Stimulated activated CD4-positive, alpha-beta T cell treated with anti-CD3 and anti-CD28 coated beads, Interleukin-15, amount 100 ng/mL, for 1 hour (primary cell): ENCODE measurements at places on chromosomes 1 and 21.

- DNase-seq = no peak
Measured at GRCh38 chr1:20261095-20261494, 29.6 kb upstream of the VWA5B1 start.

DNA sequence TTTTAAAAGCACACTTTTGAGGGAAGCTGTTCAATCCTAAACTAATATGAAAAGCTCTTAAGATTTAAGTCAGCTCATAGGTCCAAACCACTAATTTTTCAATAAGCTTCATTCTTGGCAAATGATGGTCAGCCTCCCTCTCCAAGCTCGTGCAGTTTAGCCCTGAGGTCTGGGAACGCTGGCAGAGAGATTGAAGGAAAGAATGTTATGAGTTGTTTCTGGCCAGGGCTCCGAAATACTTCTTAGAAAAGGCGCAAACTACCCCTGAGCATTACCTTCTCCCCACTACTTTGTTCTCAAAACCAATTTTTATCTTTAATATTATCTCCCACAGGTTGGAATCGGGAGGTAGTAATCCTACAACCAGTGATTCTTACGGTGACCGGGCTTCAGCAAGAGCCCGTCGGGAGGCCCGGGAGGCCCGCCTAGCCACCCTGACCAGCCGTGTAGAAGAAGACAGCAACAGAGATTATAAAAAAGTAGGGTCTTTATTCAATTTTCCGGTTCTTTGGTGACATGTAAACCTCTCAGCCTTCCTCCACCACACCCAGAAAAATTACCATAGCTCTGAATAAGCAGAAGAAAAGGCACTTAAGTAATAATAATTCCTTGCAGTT is 147.7 kb downstream of the SYT2 start:
- no peak for DNase-seq

- no peak for DNase-seq
Measured at GRCh38 chr1:45493116-45493697, 2.2 kb upstream of the TESK2 start.

- no peak for DNase-seq
Measured at GRCh38 chr1:106600626-106601025, 455.8 kb upstream of the PRMT6 start.

- DNase-seq = no peak
Measured at GRCh38 chr1:8358897-8359616, 41.1 kb downstream of the SLC45A1 start.

DNA sequence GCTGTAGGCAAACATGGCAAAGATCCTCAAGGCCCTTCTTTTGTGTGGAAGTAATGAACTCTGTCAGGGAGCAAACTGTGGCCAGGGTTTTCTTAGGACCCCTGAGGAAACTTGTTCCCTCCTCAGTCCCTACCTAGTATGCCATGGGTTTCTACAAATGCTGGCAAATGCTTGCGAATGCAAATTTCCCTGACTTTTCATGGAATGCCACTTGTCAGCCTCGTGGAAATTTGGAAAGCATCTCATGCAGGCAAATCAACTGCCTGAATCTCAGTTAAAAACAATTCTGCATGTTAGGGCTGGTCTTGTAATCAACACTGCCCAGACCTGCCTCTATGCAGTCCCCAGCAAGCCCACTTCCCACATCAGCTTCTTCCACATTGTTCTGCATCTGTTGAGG is 334.9 kb upstream of the AJAP1 start:
- no peak for DNase-seq

DNA sequence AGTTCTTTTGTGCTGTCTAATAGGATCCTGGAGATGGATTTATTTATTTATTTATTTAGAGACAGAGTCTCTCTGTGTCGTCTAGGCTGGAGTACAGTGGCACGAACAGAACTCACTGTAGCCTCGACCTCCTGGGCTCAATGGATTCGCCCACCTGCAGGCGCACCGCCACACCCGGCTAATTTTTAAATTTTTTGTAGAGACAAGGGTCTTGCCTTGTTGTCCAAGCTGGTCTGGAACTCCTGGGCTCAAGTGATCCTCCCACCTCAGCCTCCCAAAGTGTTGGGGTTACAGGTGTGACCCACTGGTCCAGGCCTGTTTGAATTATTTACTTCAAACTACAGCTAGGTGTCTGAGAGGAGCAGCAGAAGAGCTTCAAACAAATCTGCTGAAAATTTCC is 9.6 kb upstream of the SPEN start:
- no peak for DNase-seq

- DNase-seq = no peak
Measured at GRCh38 chr1:94808669-94809068, 11.5 kb upstream of the SLC44A3 start.

- no peak for DNase-seq
Measured at GRCh38 chr1:85581802-85582686, 1.5 kb downstream of the CCN1 start.

DNA sequence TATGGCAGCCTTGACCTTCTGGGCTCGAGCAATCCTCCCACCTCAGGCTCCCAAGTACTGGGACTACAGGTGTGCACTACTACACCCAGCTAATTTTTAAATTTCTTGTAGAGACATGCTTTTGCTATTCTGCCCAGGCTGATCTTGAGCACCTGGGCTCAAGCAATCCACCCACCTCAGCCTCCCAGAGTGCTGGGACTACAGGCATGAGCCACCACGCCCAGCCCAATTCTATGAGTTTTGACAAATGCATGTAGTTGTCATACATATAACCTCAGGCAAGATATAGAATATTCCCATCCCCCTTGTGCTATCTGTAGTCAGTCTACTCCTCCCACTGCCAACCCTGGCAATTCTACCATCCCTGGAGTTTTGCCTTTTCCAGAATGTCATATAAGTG is 38.7 kb upstream of the TTC22 start:
- no peak for DNase-seq

DNA sequence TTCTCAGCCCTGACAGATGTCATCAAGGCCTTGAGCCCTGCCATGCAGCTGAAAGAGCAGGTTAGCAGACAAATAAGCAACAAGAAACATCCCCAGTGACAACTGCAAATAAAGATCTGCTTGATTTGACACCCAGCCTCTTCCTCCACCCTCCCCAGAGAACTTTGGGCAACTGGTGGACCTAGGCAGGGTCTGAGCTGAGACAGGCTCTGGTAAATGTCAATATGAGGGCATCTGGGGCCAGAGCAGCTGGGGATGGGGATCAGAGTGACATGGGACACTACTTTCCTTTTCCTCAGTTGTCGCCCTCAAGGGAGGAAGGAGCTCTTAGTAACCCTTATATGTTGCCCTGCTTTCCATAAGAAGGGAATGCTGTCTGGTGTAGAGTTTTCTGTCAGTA is 544.1 kb downstream of the NEGR1 start:
- DNase-seq = no peak

DNA sequence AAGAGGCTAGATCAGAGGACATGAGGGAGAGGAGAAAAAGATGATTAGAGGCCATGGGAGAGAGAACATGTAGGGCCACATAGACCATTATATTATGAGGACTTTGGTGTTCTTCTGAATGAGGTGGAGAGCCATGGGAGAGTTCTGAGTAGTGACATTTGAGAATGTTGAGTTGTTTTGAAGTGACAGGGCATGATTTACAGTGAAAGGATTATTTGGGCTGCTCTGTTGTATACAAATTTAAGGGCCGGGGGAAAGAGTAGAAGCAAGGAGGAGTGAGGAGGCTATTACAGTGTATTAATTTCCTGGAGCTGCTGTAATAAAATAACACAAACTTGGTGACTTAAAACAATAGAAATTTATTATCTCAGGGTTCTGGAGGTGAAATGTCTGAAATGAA is 102.5 kb upstream of the RGS4 start:
- no peak for DNase-seq

- DNase-seq = no peak
Measured at GRCh38 chr21:40118527-40118926, 251.3 kb downstream of the PCP4 start.

GRCh38 chr1:3068564-3069431 is at the start of gene PRDM16:
PRDM16 (plus strand) TSS chr1:3069203; CDS start chr1:3069260, 57 bp downstream.
- DNase-seq = no peak

- DNase-seq = no peak
Measured at GRCh38 chr21:41741253-41742072, 25.4 kb downstream of the RIPK4 start.

GRCh38 chr1:31099293-31100032 is 33.9 kb upstream of the PUM1 start:
- no peak for DNase-seq

DNA sequence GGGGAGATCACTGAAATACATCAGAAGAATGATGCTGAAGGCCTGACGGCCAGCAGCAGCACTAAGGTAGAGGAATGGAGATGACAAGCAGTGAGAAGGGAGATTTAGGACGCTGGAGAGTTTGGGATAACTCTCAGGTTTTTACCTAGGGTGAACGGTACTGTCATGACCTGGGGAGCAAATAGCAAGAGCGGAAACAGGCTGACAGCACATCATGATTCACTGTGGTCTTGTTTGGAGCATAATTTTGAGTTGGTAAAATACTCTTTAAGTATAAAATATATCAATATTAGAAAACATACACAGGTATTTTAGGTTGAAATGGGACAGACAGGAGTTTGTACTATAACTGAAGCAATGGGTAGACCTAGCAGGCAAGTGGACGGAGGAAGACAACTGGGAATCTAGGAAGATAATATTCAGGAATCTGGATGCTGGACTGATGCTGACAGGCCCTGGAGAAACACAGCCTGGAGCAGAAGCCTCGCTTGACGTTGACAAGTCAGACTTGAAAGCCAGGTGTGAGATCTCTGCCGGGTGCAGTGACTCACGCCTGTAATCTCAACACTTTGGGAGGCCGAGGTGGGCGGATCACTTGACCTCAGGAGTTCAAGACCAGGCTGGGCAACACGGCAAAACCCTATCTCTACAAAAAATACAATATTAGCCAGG is 33.3 kb downstream of the ALG14 start:
- DNase-seq = no peak

GRCh38 chr1:95953015-95953414 is 719.0 kb downstream of the RWDD3 start:
- DNase-seq = no peak

DNA sequence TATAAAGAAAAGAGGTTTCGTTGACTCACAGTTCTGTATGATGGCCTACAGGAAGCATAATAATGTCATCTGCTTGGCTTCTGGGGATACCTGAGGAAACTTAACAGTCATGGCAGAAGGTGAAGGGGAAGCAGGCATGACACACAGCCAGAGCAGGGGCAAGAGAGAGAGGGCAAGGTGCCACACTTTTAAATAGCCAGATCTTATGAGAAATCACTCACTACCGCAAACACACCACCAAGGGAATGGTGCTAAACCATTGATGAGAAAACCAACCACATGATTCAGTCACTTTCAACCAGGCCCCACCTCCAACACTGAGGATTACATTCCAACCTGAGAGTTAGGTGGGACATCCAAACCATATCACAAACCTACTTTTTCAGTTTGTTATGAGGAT is 245.9 kb upstream of the SGIP1 start:
- DNase-seq = no peak

DNA sequence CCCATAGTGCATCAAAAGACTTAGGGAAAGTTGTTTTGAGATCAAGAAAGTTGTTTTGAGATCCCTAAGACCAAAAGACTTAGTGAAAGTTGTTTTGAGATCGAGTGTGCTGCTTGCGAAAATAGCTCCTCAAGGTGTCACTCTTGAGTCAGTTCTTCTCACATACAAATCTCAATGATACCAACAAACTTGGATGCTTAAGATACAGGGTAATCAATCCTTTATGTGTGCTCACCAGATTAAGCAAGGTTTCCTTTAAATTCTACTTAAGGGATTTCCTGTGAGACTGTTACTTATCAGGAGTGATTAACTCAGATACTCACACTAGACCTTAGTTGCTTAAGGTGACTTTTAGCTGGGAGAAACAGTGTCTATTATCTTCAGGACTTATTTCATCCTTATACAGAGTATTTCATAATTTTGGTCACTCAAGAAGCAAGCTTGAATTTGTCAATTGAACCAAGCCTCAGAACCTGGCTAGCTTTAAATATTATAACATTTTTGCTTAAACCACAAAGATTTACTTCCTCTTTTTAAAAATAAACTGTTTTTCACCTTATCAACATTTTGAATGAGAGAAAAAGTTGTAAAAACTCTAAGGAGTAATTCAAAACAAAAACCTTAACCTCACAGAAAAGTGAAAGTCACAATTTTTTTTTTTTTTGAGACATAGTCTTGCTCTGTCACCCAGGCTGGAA is 8.0 kb upstream of the RLF start:
- no peak for DNase-seq

- no peak for DNase-seq
Measured at GRCh38 chr1:192983349-192983980, 75.7 kb downstream of the UCHL5 start.

DNA sequence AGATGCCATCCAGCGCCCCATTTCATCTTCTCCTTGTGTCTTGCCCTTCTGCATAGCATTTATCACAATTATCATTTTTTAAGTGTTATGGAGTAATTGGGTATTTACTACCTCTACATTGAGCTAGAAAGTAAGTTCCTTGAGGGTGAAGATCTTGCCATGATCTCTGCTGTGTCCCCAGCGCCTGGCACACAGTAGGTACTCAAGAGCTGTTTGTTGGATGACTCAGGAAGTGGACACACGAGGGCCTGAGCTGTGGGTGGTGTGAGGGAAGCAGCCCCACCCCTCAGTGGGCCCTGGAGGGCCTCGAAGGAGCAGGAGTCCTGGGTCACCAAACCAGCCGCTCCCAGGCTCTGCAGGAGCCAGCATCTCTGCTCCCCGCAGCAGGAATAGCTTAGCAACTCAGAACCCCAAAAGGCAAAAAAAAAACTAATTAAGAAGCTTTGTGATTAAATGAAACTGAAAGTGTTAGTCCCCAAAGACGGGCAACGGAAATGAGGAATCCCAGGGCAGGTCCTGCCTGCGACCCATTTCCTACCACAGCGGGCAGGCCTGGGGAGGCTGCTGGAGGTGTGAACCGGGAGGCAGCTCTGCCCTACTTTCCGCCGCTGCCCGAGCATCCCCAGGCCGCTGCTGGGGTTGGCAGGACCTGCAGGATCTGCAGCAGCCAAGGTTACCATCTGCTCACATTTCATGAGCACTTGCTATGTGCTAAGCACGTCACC is 87.7 kb downstream of the LACTBL1 start:
- no peak for DNase-seq
